ENCODE measurements at places on chromosomes 5 and 9.
A peak's percentile ranks its signal among the peaks of the same experiment; 100 is the strongest.

GRCh38 chr9:33170464-33171415 lies 3.6 kb upstream of the B4GALT1 start:
- peak; percentile 62 for DNase-seq

- no peak for DNase-seq
Observed at GRCh38 chr5:43016217-43016779, 23.8 kb downstream of the ANXA2R start.

GRCh38 chr9:20804489-20805250 lies 120.6 kb downstream of the FOCAD start:
- no peak for DNase-seq

DNA sequence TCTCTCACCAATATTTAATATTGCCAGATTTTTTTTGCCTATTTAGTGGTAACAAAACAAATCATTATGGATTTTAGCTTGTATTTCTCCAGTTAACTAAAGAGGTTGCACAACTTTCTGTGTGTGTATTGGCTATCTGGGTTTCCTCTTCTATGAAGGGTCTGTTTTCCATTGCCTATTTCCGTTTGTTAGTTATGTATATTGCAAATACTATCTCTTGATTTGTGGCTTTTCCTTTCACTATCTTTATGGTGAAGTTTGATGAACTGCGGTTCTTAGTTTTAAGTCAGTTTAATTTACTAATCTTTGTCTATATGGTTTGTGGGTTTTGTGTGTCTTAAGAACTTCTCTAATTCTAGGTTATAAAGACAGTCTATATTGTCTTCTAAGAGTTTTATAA lies 136.3 kb downstream of the CEP120 start:
- DNase-seq = no peak

DNA sequence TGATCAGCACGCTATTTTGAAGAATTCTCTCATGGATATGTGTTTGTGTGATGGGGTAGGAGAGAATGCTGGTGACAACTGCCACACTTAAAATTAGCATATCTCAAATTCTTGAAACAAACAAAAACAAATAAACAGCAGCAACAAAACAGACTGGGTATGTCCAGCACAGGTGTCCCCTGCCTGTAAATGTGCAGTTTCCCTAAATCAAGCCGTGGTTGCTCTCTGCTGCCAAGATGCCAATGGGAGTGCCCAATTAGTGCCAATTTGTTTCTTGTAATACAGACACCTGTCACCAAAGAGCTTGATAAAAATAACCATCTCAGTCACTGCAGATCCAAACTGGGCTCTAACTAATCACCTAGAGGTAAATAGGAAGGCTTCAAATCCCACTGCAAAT lies 144.2 kb upstream of the SMARCA2 start:
- DNase-seq = no peak

- DNase-seq = no peak
Observed at GRCh38 chr9:31587146-31587545, 797.3 kb upstream of the ACO1 start.

DNA sequence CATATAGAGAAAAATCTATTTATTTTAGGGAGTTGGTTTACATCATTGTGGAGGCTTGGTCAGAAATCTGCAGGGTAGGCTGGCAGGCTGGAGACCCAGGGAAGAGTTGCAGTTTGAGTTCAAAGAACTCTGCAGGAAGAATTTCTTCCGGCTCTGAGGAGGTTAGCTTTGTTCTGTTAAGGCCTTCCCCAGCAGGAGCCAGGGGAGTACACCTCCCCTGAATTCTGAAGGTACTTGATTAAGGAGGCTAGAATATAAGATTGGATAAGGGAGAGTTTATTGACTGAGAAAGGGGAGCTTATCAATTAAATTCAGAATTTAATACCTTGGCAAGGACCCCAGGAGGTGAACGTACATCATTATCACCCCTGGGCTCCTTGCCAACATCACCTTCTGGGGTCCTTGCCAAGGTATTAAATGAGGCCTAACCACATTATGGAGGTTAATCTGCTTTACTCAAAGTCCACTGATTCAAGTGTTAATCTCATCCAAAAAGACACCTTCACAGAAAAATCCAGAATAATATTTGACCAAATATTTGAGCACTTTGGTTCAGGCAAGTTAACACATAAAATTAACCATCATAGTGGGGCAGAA lies 351.7 kb downstream of the CWC27 start:
- no peak for DNase-seq

GRCh38 chr9:129014608-129015007 lies 13.5 kb downstream of the SH3GLB2 start:
- no peak for DNase-seq

DNA sequence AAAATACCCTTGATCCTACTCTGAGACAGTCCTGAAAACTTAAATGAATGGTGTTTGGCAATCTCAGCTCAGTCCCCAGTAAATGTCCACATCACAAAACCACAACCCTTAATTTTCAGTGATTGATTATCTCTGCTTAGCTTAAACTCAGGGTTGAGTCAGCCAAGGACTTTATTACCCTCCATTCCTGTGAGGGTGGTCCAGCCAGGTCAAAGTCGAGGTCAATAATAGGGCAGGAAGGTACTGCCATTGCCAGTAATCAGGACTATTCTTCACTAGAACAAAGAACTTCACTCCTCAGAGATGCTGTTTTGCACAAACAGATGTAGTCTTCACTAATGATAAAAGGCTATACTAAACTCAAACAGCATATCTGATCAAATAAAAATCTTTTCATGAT lies 499.4 kb downstream of the ISL1 start:
- no peak for DNase-seq

DNA sequence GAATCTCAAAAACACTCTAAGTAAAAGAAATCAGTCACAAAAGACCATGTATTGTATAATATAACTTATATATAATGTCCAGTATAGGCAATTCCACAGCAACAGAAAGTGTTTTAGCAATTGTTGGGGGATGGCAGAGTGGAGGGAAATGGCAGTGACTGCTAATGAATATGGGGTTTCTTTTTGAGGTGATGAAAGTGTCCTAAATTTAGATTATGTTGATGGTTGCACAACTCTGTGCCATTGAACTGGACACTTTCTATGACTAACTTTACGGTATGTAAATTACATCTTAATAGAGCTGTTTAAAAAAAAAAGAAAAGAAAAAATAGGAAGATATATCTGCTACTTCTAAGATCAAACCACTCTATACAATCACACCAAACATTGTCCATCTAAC lies 124.9 kb upstream of the ZNF462 start:
- DNase-seq = no peak
